ENCODE measurements at places on chromosomes 16 and 17.

GRCh38 chr17:68973098-68973846 lies 18.1 kb upstream of the ABCA8 start:
- DNase-seq, result no peak

GRCh38 chr16:58218786-58219185 lies 20.9 kb upstream of the CSNK2A2 start:
- no peak for DNase-seq

DNA sequence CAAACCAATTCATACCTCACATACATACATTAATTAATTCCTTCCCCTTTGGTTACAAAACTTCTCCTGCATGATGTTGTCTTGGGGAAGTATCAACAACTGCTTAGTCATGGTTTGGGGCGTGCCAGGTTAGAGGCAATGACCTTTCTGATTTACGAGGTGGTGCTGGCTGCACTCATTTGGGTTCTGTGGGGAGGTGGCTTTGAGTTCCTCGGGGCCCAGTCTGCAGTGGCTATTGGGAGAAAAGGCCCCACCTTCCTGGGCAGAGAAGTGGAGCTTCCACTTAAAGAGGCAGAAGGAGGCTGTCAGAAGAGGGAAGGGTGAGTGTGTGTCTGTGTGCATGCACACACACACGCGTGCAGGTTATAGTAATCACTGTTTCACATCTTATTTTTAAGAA lies 10.2 kb upstream of the ETV4 start:
- no peak for DNase-seq

DNA sequence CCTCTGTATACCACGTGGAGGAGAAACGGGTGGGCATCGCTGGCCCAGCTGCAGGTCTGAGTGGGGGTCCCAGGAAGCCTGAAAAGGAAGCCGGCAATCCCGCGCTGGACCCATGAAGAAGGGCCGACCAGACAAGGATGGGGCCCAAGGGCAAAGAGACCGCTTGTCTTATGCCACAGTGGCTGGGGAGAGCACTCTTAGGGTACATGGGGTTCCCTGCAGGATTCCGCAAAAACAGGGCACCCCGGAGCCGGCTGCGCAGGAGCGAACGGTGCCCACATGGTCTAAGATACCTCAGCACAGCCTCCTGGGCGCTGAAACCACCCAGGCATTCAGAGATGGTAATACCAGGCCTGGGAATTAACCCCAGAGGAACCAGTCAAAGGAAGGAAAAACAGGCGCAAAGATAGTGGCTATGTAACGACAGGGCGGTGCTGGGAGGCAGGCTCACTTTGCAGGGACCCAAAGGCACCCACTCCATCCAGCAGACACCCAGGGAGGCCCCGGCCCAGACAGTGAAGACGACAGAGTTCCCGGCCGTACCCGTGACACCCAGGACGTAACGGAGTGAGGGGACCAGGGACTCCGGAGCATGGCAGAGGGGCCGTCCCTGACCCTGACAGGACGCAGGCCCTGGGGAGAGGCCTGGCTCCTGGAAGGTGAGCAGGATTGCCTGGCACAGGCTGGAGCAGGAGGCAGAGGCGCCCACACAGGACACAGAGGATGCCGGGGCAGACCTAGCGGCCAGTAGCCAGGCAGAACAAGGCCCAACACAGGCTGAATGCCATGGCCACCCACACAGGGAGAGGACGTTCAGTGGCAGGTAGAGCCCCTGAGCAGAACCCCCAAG lies 10.3 kb downstream of the PIEZO1 start:
- DNase-seq, result no peak

DNA sequence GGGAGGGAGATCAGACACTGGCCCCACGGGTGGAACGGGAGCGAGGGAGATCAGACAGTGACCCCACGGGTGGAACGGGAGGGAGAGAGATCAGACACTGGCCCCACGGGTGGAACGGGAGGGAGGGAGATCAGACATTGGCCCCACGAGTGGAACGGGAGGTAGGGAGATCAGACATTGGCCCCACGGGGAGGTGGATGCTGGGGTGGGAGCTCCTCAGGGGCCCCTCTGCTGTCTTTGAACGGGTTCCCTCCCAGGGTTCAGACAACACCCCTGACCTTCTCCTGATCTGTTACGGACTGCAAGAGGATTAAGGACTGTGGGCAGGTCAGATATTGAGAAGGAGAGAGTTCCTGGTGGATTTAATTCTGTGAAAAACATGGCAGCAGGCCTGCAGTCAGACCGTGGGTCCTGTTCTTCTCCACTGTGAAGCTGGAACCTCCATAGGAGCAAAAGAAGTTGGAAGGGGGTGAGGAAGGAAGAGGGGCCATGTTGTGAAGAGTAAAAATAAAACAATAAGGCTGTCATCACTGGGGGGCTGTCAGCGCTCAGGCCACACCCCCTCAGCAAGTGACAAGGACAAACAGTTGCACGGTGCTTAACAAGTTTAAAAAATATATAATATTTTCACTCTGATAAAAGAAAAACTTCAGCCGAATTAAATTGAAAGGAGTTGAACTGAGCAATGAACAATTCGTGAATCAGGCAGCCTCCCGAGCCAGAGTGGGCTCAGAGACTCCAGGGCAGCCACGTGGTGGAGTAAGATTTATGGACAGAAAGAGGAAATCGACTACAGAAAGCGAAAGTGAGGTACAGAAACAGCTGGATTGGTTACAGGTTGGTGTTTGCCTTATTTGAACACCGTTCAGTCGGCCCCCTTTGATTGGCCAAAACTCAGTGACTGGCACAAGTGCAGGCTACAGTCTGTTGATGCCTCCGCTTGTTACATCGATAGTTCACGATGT lies 348.7 kb upstream of the TNRC6C start:
- peak; percentile 81 for DNase-seq

- no peak for DNase-seq
Observed at GRCh38 chr17:75727391-75727790, 6.1 kb downstream of the ITGB4 start.

GRCh38 chr17:35555691-35556090 lies 4.9 kb downstream of the SLFN14 start:
- no peak for DNase-seq

All from activated effector memory CD4-positive, alpha-beta T cell treated with anti-CD3 and anti-CD28 coated beads, Interleukin-2, amount 50 U/mL, for 16 hours (primary cell).